ENCODE measurements at places on chromosomes 11 and 22.
A peak's percentile ranks its signal among the peaks of the same experiment; 100 is the strongest.

DNA sequence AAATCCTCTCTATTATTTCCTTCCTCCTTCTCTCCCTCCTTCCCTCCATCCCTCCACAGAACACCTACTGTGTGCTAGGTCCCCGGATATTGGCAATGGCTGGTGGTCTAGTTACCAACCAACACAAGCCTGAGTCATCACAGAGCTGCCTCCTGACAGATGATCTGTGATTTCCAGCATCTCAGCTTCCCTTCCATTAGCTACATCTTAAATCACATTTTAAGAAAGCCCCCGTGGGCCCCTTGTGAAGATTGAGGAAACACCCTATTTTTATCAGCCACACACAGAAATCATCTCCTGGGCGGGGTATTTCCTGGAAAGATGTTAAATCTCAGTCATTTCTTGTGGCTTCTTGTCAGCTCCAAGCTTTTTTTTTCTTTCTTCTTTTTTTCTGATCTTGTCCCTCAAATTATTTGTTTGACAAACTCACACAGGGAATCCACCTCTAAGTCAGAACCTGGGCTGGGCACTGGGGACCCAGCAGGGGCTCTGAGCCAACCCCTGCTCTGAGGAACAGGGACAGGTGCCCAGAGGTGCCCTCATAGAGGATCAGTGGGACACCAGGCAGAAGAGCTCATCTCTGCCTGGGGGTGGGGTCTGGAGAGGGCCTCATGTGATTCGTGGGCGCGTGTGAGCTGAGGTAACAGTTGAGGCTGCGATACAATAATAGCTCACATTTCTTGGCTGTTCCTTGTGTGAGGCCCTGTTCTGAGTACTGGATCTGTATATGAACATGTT lies 42.4 kb downstream of the CACNA1I start:
- no peak for DNase-seq

DNA sequence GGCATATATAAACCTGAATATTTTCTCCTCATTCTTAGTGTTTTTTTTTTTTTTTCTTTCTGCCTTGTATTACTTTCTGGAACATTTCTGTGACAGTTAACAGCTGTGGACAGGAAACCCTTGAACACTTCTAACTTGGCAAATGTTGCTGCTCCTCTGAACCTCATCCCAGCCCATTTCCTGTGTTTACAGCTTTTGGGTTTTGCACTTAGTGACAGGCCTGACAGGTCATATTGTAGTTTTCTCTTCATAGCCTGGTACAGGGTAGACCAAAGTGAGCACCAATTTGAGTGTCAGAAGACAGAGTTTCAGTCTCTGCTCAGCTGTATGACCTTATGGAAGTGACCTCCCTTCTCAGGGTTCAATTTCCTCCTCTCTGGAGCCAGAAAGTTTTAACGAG lies 91.6 kb downstream of the STIM1 start:
- peak; percentile 88 for DNase-seq

- no peak for DNase-seq
These were observed 2.5 kb downstream of the FCHSD2 start for GRCh38 chr11:73139476-73140198.

DNA sequence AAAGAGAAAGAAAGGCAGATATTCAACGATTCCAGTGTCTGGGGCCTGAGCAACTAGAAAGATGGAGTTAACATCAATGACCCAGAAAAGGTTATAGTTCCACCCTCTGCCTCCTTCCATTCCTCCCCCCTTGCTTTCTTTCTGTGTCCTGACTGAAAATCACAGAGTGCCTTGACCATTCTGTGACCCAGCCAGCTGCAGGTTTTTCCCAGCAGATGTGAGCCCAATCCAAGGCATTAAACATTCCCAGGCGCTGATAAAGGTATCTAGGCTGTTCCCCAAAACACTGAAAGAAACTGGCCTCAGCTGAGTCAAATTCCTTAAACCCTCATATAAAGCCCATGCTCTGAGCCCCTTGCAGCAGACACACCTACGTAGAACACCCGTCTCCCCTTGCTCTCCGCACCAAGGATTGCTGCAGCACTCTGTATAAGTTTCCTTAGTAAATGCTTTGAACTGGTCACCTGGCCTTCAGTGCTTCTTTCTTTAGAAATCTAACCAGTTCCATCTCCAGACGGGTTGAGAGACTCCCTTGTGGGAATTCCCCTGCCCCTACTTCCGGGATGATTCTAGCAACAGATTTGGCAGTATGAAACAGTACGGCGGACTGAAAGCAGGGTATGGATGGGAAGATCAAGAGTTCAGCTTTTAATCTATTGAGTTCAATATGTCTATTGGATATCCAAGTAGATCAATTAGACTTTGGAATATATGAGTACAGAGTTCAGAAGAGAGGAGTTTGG lies 48.8 kb upstream of the ZC3H12C start:
- DNase-seq = no peak

DNA sequence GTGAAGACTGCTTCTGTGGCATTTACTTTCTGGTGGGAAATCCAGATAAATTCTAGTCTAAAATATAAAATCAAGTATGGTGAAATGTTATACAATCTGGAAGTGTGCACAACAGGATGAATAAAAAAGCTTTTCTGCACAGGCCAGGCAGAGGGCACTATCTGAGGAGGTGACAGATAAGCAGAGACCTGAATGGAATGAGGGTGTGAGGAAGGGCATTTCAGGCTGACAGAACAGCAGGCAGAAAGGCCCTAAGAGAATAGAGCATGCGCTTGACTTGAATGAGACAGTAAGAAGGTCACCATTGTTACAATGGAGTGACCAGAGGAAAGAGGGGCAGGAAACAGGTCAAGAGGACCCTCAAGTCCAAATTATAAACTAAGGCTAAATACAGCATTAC lies 33.6 kb upstream of the FNBP4 start:
- DNase-seq = no peak

DNA sequence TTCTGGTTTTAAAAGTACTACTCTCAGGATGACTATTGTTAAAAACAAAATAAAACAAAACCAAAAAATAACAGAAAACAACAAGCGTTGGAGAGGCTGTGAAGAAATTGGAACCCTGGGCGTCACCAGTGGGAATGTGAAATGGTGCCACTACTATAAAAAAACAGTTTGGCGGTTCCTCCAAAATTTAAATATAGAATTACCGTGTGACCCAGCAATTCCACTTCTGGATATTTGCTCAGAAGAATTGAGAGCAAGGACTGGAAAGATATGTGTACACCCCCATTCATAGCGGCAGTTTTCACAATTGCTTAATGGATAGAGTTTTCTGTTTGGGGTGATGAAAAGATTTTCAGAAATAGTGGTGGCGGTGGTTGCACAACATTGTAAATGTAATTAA lies 8.6 kb downstream of the APOA4 start:
- DNase-seq = no peak

- DNase-seq = no peak
These were observed 21.3 kb downstream of the RASD2 start for GRCh38 chr22:35561796-35562526.

DNA sequence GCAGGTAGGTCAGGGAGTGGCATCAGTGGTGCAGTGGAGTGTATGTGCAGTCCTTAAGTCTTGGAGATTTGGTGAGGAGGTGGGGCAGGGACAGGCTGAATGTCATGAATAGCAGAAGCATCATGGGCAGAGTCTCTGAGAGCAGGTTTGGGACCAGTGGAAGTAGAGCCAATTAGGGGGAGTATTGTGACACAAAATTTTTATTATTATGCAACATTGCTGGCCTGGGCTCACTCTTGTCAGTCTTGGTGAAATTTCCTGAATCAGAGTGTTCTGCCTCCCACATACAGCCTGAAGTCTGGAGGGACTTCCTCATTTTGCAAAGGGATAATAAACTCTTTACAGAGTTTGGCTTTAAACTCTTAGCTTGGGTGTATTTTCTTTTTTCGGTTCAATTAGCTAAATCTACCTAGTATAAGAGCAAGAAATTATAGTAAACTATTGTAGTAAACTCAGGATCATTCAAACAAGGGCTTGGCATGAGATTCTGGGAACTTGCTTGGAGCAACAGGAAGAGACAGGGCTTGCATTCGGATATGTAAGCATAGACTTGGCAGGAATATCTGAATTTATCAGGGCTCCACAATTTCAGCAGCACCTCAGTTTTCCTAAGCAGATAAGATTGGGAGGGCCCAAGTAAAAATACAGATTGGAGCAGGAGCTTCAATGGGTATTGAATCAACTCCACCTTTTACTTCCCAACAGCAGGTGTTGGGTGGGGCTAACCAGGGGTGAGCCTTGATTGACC lies 67.7 kb downstream of the FDX1 start:
- DNase-seq = no peak

DNA sequence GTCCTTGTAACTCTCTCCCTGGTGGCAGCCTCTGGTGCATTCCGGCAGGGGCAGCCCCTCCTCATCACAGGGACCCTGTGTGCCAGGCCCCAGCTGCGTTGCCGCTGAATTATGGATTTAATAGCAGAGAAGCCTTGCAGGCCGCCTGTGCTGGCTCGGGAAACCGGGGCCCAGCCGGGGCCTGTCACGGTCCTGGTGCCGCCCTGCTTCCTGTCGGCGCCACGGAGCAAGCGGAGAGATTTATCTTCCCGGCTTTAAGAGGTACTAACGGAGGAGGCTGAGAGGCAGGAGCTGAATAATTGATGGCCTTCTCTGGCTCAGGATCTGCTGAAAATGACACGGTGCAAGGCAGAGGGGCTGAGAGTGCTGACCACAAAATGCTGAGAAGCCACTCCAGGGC lies 54.0 kb upstream of the CCDC188 start:
- no peak for DNase-seq

GRCh38 chr22:45919504-45920286 lies 57.3 kb downstream of the WNT7B start:
- DNase-seq = peak; percentile 27

DNA sequence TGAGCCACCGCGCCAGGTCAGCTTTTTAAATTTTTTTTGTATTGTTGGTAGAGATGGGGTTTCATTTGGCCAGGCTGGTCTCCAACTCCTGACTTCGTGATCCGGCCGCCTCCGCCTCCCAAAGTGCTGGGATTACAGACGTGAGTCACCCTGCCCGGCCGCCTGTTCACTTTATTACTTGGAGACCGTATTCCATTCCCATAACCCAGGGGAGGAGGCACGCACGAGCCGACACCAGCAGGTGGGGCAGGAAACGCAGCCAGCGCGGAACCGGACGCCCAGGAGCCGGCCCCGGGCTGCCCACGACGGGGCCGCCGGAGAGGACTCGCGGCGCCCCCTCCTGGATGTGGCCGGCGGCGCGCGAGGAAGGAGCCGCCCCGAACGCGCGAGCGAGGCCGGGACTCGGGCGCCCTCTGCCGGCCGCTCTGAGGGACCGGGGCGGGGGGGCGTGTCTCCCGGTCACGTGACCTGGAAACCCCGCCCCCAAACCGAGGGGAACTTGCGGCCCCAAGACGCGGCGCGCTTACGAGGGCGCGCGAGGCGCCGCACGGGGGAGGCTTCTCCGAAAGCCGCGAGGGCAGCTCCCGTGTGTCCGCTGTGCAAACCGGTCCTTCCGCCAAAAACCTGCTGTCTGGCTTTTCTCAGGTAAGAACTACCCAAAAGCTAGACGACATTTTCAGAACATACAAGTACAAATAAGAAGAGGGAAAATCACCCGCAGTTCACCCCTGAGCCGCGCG lies 11.6 kb upstream of the RNH1 start:
- DNase-seq = peak; percentile 67

DNA sequence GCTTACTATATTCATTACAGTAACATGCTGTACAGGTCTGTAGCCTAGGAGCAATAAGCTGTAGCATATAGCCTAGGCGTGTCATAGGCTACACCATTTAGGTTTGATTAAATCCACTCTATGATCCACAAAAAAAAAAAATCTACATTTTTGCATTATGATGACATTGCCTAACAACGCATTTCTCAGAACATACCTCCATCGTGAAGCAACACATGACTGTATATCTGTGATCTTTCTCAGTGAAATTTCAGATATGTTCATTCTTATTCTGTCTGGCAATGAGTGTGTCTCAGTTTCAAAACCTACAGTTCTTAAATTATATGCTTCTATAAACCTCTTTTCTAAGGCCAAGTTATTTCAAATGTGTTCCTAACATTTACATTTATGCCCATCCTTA lies 140.3 kb downstream of the CADM1 start:
- no peak for DNase-seq

GRCh38 chr22:42947211-42947990 lies 67.5 kb downstream of the PACSIN2 start:
- no peak for DNase-seq

DNA sequence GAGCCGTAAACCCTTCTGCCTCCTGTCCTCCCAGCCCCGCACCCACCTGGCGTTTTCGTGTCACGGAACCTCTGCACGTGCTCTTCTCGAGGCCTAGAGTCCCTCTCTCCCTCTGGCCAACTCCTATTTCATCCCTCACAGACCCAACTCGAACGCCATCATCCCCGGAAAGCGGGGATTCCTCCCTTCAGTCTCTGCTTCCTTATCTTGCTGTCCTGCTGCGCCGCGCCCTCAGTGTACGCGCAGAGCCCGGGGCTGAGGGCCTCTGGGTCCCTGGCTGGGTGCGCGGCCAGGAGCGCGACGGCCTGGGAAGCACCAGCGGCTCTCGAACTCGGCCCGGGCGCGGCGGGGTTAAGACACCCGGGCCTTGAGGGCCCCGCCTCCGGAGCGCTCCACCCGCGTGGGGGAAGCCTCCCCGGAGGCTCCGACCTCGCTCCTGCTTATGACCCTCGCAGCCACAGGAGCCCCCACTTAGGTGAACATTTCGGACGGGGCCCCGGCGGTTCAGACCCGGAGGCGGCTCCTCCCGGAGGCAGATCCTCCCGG lies 398 bp upstream of the ATG16L2 start:
- DNase-seq = no peak

DNA sequence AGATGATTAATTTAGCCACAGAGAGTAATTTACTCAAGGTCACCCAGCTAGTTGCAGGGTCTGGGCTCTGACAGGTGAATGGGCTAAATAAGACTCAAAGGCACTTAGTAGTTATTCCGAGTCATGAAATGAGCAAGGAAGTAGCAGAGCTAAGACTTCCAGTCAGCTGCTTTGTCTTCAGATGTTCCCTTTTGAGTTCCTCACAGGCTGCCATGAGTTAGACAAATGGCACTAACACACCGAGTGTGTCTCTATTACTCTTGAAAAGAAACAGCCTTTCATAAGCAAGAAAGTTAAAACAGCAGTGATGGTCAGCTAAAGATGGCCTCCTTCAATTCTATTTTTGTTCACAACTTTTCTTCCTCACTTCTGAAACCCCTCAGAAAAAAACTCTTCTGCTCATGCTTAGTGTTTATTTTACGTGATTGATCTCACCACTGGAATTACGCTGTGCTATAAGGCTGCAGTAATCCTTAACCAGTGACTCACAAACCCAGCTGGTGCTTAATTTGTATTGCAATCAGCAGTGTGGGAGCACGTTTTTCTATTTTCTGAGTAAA lies 389.1 kb downstream of the AASDHPPT start:
- DNase-seq = no peak

- no peak for DNase-seq
These were observed 49.7 kb downstream of the CCDC34 start for GRCh38 chr11:27313157-27313821.

DNA sequence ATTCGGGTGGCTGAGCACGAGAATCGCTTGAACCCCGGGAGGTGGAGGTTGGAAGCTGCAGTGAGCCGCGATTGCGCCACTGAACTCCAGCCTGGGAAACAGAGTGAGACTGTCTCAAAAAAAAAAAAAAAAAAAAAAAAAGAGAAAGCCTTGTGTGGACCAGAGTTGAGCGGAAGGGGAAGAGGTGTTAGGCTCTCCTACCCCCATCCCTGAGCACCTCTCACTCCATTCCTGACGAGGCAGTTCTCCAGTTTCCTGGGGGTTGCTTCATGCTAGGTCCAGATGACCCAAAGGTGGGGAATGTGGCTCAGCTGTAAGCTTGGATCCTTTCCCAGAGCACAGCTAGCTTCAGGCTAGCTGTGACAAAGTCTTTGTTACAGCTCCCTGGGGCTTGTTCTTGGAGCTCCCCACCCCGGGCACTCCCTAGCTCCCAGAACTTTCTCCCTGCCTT lies 8.8 kb upstream of the DNAL4 start:
- peak; percentile 72 for DNase-seq

Measured in right lung (tissue), 10 donors.